ENCODE measurements at places on chromosomes 4 and X. TPM values are rescaled to one million over a fixed set of nuclear protein-coding genes. Genes with fewer than 3 reads are reported as not detected.

- no peak for DNase-seq
These were observed 6.1 kb upstream of the SMS start for GRCh38 chrX:21934414-21934813.

GRCh38 chr4:174828845-174829701 is at the start of gene GLRA3:
GLRA3 (minus strand) TSS chr4:174829247; CDS start chr4:174828811, 436 bp downstream.
- peak; percentile 33 for DNase-seq

- DNase-seq, result peak; percentile 15
These were observed 2.1 kb downstream of the ASMTL start for GRCh38 chrX:1450361-1451161.

DNA sequence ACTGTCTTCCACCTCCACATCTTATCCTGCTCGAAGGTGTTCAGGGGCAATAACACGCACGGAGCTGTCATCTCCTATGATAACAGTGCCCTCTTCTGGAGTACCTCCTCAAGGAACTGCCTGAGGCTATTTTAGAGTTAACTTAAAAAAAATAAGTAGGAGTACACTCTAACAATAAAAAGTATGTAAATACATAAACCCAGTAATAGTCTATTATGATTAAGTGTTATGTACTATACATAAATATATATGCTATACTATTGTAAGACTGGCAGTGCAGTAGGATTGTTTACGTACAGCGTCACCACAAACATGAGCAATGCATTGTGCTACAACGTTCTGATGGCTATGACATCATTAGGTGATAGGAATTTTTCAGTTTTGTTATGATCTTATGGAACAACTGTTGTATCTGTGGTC is 34.5 kb upstream of the TLR2 start:
- peak; percentile 44 for DNase-seq

- DNase-seq, result no peak
These were observed 134.9 kb upstream of the VEGFC start for GRCh38 chr4:176927664-176928063.

DNA sequence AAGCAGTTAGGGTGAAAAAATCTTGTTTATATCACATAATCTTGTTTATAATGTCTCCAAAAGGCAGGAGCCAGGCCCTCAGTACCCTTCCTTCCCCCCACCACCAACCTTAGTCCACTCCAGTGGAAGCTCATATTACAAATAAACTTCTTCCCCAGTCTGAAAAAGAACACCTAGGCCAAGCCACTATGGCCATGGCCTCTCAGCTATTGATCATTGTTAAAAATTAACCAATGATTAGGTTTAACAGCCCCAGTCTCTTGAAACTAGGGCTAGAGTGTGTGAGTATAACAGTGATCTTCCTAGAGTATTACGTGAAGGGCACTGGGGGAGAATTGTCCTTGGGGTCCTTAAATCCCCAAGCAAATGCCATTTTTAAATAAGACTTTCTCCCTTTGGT is 411.9 kb upstream of the EDA2R start:
- no peak for DNase-seq

DNA sequence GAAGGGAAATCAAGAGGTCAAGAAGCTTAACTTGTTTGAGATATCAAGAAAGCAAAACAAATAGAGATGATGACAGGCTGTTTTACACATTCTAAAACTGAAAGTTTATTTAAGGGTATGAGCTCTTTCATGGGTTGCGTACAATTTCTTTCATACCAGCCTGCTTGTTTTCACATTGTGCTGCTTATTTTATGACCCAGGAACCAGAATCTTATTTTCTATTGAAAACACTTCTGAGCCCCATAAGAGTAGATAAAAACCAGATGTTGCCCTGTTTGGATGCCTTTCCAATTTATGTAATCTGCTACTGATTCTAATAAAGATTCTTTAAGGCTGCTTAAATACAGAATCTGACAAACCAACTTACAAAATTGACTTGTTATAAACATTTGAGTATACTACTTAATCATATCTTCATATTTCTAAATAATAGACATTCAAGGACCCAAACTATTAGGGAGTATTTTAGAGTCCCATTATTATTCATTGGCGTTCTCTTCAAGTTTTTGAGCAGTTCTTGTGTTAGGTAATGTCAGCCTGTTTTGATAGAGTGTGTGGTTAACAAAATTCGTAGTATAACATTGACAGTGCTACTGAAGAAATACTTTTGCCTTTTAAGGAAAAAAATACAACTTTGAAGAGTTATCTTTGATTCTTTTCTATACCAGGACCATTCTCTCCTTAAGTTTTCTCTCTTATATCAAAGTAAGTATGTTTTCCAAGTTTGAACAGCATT is 74.4 kb downstream of the PDLIM5 start:
- no peak for DNase-seq

- no peak for DNase-seq
These were observed 8.7 kb downstream of the GASK1B start for GRCh38 chr4:158163941-158164767.

- no peak for DNase-seq
These were observed 2.3 kb downstream of the FRYL start for GRCh38 chr4:48777739-48778138.

- no peak for DNase-seq
These were observed 209.9 kb downstream of the PARM1 start for GRCh38 chr4:75142850-75143249.

GRCh38 chrX:12978205-12979025 is 3.5 kb downstream of the TMSB4X start:
- DNase-seq, result peak; percentile 78

DNA sequence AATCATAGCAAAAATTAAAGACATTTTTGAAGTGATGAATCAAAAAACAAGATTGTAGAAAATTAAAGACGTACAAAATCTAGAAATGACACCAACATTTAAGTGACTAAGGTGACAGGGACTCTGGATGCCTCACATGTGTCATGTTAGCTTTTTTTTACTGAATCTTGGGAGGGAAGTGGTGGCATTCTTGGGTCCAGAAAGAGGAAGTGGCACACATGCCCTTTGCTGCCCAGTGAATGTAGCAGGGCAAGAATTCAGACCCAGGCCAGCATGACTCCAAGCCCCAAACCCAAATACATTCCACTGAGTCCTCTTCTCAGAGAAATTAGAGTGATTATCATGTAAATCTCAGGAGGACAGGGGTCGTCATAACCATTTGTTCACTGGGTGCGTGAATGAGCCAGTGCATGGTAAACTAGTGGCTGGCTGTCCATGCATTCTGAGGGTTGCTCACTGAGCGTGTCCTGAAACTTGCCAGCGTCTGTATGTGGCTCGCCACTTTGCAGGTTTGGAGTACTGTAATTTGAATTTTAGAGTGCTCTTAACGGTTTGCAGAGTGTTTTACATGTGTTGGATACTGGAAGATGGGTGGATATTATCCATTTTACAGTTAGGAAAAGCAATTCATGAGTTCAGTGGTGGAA is 55.4 kb upstream of the TBC1D14 start:
- DNase-seq, result no peak

PDE5A gene
- total RNA-seq, result 0.25 TPM

COX7B2 gene
- total RNA-seq, result not detected

FMR1NB gene
- not detected for total RNA-seq

Data from activated CD4-positive, alpha-beta T cell treated with anti-CD3 and anti-CD28 coated beads for 36 hours (primary cell).